SK-N-MC (cell line): ENCODE measurements at places on chromosomes 5 and 9.

DNA sequence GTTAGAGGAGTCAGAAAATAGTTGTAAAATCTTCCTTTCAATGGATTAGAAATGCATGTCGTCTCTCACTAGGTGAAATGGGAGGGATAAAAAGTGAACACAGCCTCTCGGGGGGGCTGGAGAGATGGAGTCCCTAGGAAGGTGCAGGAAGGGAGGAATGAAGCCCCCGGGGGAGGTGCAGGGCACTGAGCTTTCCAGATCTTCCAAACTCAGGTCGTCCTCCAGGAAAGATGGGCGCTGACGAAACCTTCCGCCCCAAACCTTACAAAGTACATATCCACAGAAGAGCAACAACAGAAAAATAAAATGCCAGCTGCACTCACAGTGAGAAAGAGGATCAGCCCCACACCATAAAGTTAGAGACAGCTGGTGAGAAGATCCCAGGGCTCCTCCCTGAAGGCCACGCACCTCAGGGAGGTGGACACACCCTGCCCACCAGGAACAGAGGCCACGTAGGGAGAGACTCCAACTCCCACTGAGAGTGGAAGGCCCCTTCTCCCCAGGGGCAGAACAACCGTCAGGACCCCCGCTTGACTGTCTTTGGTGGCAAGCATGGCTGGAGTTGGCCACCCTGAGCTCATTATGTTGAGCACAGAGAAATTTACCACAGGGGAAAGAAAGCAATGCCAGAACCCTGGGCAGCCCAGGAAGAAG is 174.3 kb downstream of the AUH start:
- DNase-seq: no peak

DNA sequence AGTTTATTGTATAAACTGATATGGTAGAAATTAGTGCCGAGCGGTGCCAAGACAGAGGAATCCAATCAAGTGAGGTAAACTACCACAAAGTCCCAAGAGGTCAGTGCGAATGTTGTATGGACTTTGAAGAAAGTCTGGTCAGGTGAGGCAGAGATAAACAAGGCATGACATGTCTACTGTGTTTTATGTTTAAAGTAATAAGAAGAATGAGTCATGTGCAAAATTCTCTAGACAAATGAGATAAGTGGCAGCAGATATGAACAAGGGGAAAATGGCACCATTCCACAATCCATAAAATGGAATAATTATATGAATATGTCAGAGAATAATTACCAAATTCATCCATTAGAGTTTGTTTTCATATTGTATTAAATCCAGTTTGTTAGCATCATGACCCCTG is 364.1 kb upstream of the CCNH start:
- DNase-seq: no peak

- no peak for DNase-seq
Measured at GRCh38 chr5:177124486-177124991, 9.0 kb upstream of the NSD1 start.

DNA sequence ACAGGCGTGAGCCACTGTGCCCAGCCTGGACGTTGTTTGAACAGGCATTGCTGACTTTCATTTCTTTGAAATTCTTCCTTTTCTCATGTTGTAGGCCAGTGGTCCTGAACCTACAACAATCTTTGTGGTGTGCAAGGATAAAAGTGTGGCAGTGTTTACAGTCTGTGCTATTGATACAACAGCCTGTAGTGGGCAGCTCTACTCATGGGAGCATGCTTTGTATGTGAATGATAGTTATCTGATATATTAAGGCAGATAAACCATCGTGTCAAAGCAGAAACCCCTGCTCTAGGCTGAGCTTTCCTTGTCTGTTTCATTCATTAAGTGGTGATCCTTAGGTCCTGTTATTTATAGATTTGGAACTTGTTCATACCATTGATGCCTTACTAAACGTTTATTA is 42.6 kb downstream of the CSNK1G3 start:
- no peak for DNase-seq

DNA sequence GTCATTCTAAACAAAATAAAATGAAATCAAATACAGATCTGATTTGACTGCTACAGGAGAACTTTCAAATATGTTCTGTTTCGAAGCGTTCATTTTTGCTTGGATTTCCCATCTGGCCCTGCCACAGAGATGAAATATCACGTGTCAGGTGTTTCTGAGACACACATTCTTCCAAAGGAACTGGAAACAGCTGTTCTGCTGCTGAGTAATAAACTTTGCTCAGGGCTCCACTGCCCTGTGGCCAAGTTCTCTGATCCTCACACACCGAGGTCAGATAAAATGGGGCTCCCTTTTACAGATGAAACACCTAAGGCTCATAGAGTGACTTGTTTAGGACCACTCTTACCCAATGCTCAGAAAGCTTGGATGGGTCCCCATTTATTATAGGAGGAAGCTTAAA is 42.5 kb downstream of the FRMPD1 start:
- DNase-seq: no peak

DNA sequence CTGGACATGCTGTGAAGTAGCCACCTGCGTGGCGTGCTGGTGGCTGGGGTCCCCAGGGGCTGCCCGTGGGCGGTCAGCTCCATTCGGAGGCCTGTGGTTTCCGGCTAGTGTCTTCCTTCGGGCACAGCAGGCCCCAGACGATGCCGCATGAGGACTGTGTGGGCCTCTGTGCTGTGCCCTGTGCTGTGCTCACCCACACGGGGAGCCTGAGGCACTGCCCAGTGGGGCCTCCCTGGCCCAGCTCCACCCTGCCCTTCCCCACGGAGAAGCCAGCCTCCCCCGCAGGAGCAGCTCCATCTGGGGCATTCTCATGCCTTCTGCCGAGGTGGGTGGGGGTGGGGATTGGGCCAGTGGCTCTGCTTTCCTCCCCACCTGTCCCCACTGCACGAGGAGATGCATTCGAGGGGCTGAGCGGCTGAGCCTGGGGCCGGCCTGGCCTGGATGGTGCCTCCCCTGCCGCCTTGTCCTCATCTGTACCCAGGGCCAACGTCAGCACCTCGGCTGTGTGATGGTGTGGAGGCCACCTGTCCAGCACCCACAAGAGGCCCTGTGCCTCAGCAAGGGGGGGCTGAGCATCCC is 24.2 kb downstream of the RXRA start:
- DNase-seq: no peak

- no peak for DNase-seq
Measured at GRCh38 chr5:57435701-57436134, 46.9 kb downstream of the ACTBL2 start.

DNA sequence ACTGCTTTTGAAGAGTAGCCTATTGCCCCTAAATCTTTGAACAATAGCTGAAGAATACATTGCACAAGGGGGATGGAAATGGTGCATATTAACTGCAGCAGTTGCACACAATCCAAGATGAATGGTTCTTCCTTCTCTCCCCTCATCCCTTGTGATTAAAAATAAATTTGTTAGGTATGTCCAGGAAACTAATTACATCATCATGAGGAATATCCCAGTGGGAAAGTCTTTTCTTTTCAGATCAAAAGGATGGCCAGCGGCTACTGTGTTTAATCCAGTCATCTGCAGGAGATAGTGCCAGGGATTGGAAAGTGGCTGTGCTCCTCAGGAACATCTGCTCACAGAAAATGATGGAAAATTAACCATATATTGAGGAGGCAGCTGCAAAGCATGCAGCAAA is 508.4 kb upstream of the SEMA6A start:
- DNase-seq: no peak
